IMR-90 (cell line): ENCODE measurements at places on chromosomes 2 and 18.

DNA sequence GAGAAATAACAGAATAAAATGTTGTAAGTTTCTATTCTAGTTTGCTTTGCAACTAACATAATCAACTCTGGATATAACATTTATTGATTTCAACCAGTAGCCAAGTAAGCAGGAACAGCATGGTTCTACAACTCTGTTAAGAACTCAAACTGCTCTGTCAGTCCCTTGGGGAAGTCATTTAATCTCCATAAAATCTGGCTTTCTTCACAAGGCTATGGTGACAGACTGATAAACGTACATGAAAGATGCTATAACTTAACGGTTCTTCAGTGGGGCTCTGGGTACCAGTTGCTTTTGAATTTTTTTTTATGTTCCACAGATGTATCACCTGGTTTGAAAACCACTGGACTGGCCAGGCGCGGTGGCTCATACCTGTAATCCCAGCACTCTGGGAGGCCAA is 10.3 kb downstream of the PSME4 start:
- DNase-seq = no peak

DNA sequence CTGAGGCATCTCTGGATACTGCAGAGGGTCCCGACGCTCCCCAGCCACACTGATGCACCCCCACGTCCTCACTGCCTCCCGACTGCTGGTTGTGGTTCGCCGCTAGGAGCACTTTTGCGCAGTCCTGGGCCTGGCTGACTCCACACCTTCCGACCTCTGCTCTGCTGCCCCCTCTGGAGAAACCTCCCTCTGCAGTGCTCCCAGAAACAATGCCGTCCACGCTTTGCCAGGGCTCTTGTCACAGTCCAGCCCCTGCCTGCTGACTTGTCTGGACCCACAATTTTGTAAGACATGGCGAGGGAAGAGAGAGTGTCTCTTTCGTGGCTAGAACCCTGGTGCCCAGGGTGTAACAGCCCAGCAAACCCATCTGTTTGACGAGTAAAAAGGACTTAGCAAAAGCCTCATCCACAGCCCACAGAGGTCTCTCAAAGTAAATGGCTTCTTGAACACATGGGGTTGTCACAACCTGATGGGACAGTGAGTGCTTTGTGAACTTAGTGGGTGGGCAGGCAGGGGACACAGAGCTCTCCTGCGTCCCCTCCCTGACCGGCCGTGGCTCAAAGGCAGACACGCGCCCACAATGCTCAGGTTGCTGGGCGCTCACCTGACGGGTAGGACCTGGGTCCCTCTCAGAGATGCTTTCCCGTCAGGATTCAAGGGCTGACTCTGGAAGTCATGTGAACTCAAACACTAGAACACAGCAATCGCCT is 4.0 kb downstream of the COPS9 start:
- no peak for DNase-seq

DNA sequence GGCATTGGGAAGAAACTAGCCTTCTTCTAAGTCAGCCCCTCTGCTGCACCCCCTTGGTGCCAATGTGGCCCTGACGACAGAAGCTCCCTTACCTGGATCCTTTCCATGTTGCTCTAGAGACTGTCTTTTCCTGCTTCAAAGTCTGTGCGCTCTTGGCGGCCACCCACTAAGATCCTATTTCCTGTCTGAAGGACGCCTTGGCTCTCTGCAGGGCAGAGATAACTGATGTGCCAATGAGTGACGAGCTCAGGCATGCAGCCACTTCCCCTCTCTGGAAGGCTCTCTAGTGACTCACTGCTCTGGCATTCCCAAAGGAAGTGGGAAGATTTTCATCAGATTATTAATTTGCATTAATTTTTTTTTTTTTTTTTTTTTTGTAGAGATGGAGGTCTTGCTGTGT is 273.5 kb downstream of the CDH20 start:
- DNase-seq = peak; percentile 93

DNA sequence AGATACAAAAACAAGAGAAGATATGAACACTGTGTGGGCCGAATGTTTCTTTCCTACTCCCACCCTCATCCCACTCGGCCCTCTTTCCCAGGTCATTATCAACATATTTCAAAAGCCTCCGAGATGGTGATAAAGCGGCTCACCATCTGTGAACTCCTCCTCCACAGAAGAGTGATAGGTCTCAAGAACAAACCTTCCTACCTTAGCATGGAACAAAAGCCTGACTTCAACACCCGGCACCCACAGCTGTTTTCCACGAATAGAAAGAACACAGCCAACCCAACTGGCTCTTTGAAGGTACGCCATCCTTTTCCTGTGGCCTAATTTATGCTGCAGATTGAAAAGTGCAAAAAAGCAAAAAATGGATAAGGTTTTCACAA is 28.8 kb downstream of the BCL2 start:
- no peak for DNase-seq

GRCh38 chr2:216188559-216188850 is 79.4 kb downstream of the XRCC5 start:
- no peak for DNase-seq

DNA sequence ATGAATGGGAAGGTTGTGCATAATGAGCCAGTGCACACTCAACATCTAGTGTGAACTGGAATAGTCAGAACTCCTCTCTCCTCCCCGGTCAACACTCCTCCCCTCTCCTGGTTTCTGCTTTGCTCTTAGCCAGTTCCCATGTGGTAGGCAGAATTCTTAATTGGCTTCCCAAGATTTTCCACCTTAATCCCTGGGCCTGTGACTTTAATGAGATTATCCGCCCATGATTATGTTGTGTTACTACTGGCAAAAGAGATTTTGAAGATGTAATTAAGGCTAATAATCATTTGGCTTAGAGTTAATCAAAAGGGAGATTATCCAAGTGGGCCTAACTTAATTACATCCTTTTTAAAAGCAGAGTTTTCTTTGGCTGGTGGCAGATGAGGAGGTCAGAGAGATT is 34.2 kb upstream of the REV1 start:
- no peak for DNase-seq

DNA sequence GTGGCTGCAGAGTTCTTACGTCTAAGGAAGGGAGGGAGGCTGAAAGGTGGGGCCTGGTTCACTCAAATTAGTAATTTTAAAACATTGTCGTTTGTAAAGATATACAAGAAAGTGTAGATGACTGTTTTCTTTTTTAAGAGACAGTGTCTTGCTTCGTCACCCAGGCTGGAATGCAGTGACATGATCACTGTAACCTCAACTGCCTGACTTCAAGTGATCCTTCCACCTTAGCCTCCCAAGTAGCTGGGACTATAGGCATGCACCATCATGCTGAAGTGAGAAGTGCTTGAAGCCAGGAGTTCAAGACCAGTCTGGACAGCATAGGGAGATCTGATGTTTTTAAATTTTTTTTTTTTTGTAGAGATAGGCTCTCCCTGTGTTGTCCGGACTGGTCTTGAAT is 52.9 kb downstream of the HNRNPLL start:
- DNase-seq = no peak

DNA sequence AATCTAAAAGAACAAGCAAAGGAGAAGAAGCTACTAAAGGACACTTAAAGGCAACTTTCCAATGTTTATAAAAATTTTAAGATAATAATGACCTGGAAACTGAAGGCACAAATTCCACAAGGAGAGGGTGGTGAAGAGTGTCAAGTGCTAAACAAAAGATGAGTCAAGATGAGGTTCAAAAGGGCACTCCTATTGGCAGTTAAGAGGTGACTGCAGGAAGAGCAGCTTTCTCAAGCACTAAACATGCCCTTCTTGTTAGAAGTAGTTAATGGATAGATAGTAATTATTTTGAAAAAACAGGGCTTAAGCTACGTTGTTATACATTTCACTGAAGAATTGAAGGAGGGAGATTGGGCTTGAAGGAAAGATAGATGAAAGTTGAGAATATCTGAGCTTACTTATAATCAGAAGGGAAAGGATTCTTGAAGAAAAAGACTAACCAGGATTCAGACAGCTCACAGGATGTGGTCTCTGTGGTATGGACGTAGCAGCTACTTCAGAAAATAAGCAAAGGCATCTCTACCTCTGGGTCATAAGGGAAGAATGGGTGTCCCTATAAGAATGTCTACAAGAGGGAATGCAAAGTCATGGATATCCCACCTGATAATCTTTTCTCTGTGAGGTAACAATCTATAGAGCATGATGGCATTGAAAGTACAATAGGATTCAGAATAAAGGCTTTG is 454.7 kb upstream of the SLC39A10 start:
- DNase-seq = peak; percentile 17

DNA sequence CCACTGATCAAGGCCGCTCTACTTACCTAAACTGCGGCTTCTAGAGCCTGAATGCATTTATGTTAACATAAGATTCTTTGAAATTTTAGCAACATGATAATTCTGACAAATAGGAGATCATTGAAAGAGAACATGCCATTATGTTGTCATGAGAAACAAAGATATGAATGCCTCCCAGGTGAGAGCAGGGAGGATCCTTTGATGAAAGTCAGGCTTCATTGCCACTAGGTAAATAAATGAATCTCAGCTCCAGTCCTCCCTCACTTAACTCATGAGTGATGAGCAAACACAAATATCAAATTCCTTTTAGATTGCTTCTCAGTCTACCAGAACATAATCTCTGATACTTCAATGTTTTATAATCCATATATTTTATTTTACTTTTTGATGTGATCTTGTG is 463.2 kb upstream of the CDH7 start:
- DNase-seq = no peak

- DNase-seq = peak; percentile 43
Measured at GRCh38 chr2:11839916-11840315, 93.5 kb downstream of the LPIN1 start.

DNA sequence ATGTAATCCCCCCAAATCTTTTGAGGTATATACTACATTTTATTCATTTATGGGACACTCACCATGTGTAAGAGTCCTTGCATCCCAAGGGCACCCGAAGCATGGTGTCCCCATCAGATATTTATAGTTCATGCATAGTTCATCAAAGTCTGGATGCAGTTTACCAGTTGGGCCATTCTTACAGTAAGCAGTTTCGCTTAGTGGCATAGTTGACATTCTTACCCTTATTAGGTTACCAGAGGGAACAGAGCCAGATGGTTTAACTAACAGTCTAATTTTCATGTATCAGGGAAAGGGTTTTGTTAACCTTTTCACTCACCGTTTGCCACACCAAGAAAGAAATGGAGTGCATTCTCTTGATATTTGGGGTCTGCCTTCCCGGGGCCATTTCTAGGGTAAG is 7.1 kb downstream of the ZNF407 start:
- DNase-seq = peak; percentile 67

- DNase-seq = no peak
Measured at GRCh38 chr2:217933617-217933993, 69.2 kb downstream of the TNS1 start.

DNA sequence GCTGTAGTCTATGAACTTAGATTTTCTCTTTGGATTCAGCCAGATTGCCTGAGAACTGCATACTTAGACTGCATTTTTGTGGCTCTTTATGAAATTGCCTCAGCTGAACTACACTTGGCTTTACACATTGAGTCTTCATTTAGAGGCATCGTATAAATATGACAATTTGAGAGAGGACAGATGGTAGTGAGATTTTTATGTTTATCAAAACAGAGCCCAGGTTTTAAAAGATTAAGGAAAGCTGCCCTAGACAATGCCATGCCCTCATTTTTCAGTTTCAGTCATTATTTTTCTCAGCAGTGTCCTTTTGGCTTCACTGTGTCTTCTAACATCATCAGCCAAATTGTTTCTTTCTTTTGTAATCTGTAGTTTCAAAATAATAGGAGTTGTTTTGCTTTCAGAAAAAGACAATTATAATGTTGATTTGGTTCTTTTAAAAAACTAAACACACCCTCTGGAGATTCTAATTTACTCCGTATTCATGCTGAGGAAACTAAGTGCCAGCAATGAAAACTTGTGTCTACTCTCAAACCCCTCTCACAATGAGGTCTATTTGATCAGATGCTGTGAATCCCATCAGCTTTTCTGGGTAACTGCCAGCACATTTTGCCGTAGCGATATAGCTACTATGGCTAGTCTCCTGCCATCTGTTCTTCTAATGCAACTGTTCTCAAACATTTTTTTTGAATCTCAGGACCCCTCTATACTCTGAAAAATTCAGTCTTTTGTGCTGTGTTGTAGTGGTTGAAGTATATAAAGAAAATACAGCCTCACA is 46.2 kb downstream of the TWSG1 start:
- peak; percentile 62 for DNase-seq

- no peak for DNase-seq
Measured at GRCh38 chr2:211181626-211182025, 625.2 kb downstream of the CPS1 start.
